ENCODE measurements at places on chromosomes 5 and 9.
A peak's percentile ranks its signal among the peaks of the same experiment; 100 is the strongest.

GRCh38 chr5:88613051-88613450 is 269.9 kb downstream of the MEF2C start:
- DNase-seq, result no peak

DNA sequence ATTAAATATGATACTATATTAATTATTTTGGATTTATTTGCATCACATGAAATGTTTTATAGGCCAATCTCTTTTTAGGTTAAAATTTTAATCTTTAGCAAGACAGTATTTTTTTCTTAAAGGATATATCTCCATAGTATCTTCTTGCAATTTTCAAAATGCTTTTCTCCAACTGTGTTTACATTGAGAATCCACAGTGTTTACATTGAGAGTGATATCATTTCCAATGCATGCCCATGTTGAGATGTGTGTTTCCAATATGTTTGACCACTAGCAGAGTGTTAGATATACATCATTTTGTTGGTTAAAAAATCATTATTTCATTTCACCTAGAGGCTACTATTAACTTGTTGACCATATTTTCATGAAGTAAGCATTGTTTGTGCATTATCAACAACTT is 17.3 kb downstream of the VCAN start:
- DNase-seq, result peak; percentile 42

- no peak for DNase-seq
These were observed 33.6 kb upstream of the MAMDC2 start for GRCh38 chr9:70010015-70010414.

- DNase-seq, result no peak
These were observed 8.2 kb upstream of the ELL2 start for GRCh38 chr5:95969651-95970358.

GRCh38 chr9:15231788-15232635 is 75.0 kb downstream of the TTC39B start:
- DNase-seq, result peak; percentile 24

GRCh38 chr5:31972558-31972957 is 201.6 kb downstream of the GOLPH3 start:
- DNase-seq, result no peak

- DNase-seq, result no peak
These were observed 16.0 kb upstream of the TEX48 start for GRCh38 chr9:114697951-114698351.

DNA sequence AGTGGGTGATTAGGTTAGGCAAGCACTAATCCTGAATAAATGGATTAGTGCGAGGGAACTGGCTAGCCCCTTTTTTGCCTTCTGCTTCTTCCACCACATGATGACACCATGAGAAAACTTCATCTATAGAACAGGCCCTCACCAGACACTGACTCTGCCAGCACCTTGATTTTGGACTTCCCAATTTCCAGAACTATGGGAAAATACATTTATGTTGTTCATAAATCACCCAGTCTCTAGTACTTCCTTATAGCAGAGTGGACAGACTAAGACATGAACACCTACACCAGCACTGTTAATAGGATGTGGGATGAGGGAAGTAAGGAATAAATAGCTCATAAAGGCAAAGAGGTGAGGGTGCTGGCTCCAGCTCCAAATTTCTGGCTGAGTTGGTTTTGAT is 1.4 kb downstream of the ZNF622 start:
- DNase-seq, result no peak

DNA sequence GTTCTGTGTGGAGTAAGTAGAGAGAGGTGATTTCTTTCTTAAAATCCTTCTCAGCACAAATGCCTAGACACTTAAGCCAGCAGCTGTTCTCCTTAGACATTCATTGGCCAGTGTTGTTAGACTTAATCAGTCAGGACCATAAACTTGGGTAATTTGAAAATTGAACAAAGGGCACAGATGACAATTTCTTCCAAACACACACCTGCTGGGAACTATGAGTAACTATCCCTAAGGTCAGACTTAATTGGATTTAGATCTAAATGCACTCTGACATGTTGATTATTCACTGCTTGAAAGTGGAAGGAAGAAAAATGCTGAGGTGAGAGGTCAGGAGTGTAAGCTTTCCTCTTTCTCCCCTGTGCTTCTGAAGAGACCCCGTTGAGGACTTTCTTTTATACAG is 1083.7 kb upstream of the DMAC1 start:
- no peak for DNase-seq

- DNase-seq, result no peak
These were observed 56.3 kb downstream of the INSYN2B start for GRCh38 chr5:169923988-169924387.

DNA sequence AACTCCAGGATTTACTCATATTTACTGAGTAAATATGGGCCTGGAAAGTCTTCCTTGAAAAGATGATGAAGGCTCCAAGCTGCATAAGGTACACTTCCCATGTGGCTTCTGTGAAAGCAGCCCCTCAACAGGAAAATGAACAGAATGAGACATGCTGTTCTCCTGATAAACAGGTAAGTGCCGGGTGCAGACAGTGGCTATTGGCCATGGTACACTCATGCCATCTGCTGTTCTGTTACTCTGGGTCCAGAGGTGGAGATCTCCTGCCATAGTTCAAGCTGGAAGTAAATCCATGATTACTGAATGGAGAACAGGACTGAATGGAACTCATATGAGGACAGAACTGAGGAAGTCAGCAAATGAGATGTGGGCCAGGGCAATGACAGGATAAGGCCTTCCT is 103.6 kb downstream of the SLIT3 start:
- DNase-seq, result no peak

DNA sequence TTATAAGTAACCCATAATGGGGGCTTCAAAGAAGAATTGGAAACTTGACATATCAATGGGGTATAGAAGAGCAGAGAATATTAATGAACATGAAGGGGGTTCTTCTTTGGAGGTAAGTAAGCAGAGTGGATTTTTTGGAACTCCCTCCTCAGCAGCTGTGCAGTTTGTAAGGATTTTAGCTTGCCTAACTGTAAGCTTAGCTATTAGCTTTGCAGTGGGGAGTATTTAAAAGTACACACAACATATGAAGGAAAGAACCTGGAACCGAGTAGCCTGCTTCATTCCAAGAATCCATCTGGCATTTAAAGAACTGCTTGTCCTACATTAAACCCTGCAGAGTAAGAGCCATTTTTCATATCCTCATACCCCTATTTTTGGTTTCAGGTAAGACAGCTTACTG is 2.2 kb upstream of the PBX3 start:
- DNase-seq, result peak; percentile 14

DNA sequence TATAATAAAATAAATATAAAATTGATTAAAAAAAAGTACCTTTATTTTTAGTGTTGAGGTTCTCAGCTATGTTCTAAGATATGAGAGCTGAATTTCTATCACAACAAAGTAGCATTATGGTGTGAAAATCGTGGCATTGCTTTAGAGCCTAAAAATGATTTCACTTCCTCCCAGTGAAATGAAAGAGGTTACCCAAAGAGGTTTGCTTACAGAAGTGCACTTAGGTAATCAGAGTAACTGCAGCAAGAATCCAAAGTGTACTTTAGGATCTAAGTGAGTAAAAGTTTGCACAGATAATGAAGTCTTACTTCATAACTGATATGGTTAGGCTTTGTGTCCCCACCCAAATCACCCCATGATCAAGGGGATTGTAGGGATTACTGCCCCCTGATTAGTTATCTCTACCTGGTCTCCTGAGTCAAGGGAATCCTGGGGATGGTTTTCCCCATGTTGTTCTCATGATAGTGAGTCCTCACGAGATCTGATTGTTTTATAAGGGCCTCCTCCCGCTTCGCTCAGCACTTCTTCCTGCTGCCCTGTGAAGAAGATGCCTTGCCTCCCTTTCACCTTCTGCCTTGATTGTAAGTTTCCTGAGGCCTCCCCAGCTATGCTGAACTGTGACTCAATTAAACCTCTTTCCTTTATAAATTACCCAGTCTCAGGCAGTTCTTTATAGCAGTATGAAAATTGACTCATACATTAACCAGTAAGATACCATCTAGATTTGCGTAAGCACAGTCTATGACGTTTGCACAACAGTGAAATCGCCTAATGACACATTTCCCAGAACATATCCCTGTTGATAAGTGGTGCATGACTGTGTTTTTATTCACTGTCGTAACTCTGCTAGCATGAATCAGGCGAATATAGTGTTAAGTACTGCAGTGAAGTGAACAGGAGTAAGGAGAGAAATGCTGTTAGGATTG is 40.3 kb upstream of the LRRC70 start:
- peak; percentile 76 for DNase-seq

DNA sequence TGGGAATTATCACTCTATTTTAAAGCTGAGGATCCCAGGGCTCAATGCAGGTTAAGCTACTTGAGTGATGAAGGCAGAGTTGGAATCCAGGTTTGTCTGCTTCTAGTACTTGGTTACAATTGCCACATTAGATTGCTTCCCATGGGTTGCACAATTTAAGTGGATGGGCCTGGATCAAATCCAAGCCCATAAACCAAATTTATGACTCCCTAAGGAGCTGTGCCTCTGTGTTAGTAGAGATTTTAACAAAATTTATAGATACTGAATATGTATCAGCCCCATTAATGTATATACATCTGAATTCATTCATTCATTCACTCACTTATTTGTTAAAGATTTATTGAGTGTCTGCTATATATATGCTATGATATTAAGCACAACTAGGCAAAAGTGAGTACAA is 332.3 kb upstream of the KLF9 start:
- peak; percentile 53 for DNase-seq

- no peak for DNase-seq
These were observed 258.0 kb downstream of the TLE4 start for GRCh38 chr9:79829566-79830302.

GRCh38 chr9:81074221-81074620 is 615.1 kb downstream of the TLE1 start:
- DNase-seq, result no peak

DNA sequence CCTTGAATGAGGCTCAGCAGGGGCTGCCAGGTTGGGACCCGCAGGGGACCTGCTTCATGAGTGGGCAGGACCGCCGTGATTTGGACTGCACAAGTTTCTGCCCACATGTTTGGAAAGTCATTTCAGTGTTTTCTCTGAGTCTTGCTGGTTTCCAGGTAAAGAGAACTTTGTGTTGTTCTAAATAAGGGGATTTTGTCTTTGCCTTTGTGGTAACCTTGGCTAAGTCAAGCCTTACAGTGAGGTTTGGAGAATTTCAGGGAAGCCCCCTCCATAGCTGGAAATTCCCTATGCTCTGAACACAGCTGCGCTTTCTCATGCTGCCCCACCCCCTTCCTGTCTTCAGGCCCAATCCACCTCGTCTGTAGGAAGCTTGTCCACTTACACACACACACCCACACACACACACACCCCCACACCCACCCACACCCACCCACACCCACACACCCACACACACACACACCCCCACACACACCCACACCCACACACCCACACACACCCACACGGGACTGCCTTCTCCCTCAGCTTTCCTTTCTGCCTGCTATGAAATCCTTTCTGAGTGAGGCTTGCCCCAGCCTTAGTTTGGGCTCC is 270.1 kb downstream of the HSPA4 start:
- DNase-seq, result no peak

- DNase-seq, result no peak
These were observed 495.6 kb upstream of the CTNND2 start for GRCh38 chr5:12399868-12400267.

Measured in fibroblast of skin of right biceps (primary cell).